ENCODE measurements at places on chromosomes 5 and 9.

DNA sequence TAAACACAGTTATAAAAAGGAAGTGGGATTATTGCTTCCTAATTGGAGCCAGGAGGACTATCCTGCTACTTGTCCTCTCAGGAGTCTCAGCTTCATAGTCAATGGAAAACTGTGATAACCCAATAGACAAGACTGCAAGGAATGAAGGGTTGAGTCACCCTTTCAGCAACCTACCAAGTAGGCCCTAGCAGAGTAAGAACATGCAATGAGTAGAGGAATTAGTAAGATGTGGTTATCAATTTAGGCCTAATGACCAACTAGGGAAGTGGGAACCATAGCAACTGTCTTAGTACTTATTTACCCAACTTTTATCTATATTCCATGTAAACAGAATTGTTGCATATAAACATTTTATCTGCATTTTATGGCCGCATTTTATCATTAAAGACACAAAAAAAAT, 310.1 kb downstream of the RFX3 start:
- no peak for DNase-seq

- DNase-seq, result no peak
Measured at GRCh38 chr9:94927762-94928670, 201.5 kb downstream of the AOPEP start.

DNA sequence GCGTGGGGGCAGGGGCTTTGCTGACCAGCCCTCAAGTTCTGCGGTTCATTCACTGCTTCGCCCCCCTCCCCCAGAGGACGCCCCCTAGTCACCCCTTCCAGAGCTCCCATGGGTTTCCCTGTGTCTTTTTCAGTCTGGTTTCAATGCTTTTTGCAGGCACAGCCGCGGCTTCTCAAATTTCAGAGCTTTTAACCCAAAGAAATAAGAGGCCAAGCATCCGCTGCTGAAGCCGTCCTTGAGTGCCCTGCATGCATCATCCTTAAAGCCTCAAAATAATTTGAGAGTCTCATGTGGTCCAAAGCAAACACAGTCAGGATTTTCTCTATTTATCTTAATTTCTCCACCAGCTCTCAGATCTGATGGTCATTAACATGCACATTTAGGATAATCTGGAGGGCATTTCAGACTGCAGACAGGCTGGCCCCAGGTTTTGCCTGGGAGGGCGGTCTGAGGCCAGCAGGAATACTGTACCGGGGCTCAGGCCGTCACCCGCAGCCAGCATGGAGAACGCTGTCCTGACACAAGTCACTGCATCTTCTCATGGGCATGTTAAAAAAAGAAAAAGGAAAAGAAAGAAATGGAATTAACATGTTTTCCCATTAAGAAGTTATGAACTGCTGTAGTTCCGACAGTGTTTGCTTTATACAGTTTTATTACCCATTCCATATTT, 420.8 kb upstream of the IRX4 start:
- DNase-seq, result no peak

DNA sequence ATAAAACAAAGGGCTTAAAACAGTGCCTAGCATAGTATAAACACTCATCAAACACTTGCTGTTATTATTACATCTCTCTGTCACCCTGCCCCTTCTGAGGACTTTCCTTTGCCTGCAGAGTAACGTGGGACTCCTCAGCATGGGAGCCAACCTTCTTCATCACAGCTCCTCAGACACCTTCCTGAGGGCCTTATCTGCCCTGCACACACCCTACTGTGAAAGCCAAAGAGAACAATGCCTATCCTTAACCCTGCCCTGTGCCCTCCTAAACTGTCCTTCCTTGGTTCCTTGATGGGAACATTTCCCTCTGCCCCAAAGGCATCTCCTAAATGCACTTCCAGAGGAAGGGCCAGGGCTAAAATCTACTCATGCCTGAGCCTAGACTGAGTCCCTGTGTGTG, 20.6 kb upstream of the HAND1 start:
- no peak for DNase-seq

GRCh38 chr9:88049677-88050307, 75.5 kb upstream of the CDK20 start:
- no peak for DNase-seq

GRCh38 chr9:38390442-38390841, 2.1 kb upstream of the ALDH1B1 start:
- DNase-seq, result no peak

- no peak for DNase-seq
Measured at GRCh38 chr9:129382281-129383018, 204.4 kb upstream of the IER5L start.

GRCh38 chr5:10310066-10310779, 2.5 kb upstream of the CMBL start:
- no peak for DNase-seq

DNA sequence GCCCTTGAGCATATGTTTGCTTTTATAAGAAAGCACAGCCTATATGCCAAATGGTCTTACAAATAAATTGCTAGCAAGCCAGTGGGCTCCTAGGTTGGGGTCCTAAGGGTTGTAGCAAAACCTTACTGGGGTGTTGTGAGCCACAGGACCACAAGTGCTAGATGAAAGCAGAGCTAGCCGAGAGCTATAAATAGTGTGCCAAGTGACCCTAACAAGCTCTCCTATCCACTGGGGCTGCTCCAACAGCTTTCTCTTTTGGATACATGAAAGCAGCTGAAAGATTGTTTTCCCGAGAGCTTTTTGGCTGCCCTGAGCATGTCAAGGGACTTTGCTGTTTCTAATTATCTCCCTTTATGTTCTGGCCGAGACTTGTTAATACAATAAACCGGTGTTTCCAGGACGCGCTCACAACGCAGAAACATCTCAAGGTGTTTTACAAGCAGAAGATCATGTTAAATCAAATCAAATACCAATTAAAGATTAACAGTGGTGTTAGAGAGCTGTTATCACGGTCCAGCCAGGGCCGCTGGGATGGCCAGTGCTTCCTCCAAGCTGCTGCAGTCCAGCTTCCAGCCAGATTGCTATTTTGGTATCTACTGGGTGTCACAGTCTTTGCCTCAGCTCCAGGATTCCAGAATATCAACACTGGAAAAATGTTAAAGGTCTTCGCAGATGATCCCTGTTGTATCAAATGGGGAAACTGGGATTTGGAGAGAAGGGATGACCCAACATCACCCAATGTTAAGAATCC, 351.0 kb downstream of the ASTN2 start:
- DNase-seq, result no peak

DNA sequence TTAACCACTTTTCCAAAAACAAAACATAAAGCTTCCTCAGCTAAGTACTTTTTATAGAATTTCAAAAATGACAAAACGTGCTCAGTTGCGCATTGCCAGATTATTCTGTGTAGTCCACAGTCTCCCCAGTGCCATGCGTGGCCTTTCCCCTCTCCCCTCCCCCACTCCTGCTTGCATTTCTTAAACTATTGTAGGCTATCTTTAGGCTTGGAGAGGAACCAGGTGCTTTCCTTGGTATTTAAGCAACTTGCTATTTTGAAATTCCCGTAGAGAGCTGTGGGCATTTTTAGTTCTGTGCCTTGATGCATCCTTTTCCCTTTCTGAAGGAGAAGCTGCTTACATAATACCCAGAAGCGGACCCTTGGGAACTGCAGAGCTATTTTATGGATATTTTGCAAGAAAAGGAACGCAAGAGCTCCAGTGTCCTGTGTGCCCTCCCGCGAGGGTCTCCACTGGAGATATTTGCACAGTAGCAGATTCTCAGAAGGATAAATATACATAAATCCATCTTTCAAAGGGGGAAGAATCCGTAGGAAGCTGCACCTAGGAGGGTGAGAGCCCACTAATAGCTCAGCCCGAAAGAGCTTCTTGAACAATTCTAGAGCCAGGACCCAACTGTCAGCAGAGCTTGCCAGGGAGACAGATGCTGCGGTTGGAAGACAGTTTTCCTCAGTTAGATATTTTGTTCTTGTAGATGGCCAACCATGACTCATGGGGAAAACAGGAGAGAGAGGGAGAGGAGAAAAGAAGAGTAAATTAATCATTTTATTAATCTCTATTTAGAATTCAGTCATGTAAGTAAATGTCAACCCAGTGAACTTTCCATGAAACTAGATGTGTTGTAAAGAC, 1298.3 kb upstream of the WWC1 start:
- DNase-seq, result no peak

DNA sequence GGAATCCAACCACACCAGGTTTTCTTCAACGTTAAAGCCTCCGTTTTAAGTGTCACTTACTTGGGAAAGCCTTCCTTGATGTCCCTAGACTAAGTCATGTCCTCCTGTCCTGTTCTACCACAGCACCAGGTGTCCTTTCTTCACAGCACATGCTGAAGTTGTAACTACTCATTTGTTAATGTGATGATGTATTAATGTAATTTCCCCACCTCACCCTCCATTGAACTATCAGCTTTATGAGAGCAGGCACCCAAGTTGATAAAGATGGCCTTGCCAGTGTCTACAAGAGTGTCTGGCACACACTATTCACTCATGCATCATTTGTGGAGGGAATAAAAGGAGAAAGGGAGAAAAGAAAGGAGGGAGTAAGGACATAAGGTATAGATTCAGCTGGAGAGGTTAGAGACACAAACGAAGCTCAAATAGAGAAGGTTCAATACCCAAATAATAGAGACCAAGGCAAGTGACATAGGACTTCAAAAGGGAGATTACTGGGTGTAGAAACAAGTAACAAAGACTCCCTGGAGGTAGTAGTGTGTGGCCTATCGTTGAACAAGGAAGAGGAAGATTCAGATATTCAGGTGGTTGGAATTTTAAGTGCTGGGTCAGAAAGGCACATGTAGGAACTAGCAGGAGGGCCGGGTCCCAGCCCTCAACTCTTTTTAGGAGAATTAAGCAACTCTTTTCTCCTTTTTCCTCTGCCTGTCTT, 6.6 kb downstream of the ITK start:
- no peak for DNase-seq

DNA sequence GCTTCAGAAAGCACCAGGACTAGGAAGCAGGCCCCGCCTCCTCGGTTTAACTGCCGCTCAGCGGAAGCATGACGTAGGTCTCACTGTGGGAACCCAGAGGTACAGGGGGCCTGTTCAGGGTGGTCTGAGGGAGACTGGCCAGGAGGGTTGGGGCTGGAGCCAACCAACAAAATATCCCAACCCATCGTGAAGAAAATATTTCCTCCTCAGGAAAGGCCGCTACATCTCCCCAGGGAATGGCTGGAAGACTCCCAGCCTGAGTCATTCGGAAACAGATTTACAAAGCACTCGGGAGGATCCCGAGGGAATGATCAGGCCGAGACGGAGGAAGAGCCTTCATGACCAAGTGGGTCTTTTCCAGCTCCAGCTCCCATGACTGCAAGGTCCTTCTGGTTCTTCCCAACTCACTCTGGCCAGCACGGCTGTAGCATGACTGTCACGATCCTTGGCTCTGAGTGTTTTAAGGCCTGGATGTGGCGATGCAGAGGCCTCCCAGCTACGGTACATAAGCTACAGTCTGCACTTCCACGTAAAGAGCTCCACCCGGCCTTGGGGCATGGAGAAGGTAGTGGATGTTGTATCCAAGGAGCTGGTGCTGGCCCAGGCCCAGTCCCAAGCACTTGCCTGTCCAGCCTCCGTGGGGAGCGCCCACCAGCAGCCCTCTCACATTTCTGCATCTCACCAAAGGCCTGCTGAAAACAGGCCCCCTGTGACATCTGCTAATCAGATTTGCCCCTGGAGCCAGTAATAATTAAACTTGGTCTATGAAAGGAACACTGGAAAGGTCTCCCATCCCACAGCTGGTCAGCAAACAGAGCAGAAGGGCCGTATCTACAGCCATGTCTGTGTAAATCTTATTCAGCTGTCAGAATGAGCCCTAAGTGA, 100.6 kb downstream of the LHFPL2 start:
- DNase-seq, result no peak

GRCh38 chr5:97073420-97073819, 69.0 kb downstream of the LIX1 start:
- no peak for DNase-seq

DNA sequence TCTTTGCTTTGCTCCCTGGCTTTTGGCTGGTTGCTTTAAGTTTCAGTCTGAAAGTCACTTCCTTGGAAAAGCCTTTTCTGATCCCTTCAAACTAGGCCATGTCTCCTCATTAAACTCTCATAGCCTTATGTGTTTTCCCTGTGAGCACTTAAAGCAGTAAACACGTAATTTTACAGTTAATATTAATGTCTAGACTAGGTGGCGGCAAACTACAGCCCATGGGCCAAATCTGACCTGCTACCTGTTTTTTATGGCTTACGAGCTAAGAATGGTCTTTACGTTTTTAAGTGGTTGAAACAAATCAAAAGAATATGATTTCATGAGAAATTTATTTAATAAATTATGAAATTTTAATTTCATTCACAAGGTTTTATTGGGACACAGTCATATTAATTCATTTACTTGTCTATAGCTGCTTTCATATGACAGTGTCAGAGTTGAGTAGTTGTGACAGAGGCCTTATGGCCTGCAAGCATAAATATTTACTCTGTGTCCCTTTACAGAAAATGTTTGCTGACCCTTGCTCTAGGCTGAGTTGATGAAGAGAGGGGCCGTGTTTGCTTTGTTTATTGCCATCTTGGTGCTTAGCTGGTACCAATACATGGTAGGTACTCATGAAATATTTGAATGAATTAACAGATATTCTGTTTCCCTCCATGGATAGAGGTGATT, 7.4 kb downstream of the SLC44A1 start:
- no peak for DNase-seq

DNA sequence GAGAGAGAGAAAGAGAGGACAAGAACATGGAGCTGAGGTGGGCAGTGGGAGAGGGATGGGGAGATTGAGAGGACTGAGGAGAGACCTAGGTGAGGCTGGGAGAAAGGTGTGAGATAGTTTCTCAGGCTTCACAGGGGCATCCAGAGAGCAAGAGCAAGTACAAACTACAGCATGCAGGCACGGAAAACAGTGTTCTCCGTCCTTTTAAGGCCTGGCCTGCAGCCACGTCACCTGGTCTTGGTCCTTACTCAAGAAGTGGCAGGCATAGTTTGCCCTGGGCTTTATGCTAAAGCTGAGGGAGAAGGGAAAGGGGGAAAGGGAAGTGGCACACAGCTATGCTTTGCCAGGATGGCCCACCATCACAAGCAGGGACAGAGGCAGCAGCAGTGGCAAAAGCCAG, 65.7 kb downstream of the SIL1 start:
- DNase-seq, result no peak

DNA sequence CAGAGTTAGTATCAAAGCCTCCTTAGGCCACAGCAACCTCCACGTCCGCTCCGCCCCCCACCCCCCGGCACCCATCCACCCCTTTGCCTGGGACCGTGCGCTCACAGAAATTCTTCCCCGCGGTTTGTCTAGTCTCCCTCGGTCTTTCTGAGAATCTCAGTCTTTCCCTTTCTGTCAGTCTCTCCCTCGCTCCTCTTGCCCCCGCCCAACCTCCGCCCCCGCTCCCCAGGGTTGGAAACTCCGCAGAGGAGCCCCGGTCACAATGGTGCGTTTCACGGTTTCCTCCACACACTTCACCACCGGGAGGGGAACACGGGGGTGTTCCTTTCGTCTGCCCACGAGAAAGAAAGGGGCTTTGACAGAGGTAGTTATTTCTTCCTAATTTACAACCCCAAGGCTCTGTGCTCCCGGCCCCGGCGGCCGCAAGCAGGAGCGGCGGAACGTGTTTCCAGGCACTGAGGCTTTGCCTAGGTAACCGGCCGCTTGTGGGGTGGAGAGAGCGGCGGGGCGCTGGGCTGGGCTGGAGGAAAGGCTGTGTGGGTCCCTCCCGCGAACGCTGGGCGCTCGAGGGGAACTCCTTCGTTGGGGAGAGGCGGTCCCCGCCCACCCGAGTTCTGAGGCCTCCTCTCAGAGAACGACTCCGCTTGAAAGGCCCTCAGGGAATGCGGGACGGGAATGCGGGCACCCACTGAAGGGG, 2.1 kb downstream of the NR4A3 start:
- no peak for DNase-seq

Data from hematopoietic multipotent progenitor cell treated with erythropoietin and hydrocortisone succinate and interleukin-3 and kit ligand, for 15 days (in vitro differentiated cells).